ENCODE measurements at places on chromosomes 7 and 10.
A peak's percentile ranks its signal among the peaks of the same experiment; 100 is the strongest.

DNA sequence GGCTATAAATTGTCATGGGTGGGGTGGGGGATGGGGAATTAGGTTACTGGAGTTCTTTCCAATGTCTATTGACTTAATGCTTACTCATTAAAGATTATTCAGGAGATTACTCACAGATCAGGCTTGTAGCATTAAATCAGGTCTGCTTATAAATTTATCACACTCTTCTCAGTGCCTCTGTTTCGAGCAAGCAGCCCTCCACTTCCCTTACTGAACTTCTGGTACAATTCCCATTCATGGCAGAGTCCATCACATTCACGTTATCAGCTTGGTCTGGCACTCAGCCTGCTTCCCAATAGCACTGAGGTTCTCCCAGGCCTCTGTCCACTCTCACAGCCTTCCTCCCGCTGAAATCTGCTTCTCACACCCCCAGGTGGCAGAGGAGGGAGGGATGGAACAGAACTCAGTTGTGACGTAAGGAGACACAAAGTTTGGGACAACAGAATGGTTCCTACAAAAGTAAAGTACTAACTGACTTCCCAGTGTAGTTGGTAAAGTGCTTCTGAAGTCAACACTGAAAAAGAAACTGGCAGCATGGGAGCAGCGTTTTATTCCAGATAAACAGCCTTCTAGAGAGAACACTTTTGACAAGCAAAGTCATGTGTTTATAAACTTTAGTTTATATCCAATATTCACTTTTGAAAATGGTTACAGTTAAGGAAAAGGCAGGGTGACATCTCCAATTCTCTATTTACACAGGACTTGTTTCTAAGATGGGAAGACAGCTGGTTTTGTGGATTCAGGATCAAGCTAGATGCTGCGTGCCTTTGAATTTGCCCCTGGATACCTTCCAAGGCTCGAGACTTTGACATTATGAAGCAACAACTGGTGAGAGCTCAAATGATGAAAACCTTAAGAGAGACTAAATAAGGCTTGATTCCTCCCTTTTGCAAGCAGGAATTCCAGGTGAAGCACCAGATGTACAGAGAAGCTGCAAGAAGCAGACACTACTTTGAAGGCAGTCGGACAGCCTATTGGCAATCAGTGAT is 81.4 kb downstream of the ATXN7L1 start:
- DNase-seq = no peak

DNA sequence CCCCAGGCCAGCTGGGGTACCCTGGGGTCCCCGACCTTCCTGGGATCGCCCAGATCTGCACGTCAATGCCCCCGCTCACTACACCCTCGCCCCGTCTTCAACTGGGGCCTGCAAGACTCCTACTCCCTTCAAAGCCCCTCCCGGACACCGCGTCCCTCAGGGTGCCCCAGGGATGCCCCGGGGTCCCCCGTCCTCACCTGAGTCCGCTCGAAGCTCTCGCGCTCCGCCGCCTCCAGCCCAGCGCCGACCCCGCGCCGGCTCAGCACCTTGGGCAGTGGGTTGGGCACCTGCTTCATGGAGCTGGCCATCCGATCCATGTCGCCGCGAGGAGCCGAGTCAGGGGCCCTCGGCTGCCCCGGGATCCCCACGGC is at the start of gene HIP1:
TSS of gene HIP1 (minus strand) at position 338 of the 371 bp plus-strand sequence. CDS start at position 317, 21 bp downstream.
- no peak for DNase-seq

DNA sequence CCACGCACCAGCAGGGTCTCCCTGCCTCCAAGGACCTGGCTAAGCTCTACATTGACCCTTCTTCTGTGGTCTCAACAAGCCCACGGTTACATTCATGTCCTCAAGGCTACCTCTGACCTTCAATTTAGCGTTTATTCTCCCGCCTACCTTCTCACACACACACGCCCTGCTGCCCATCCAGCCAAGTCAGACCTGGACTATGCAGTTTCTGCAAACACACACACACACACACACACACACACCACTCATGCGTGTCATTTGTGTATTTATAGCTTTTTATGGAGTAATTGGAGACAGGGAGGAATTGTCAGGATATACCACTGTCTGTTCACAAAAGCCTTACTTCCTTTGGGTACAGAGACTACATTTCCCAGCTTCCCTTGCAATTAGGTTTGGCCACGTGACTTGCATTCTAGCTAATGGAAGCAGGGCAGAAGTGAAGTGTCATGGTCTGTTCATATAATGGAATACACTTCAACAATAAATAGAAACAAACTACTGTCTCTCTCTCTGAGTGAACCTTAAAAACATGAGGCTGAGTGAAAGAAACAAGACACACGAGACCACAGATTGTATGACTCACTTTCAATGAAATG is 53.8 kb upstream of the CPXM2 start:
- DNase-seq = no peak

GRCh38 chr10:107689323-107689722 is 524.8 kb upstream of the SORCS1 start:
- no peak for DNase-seq

DNA sequence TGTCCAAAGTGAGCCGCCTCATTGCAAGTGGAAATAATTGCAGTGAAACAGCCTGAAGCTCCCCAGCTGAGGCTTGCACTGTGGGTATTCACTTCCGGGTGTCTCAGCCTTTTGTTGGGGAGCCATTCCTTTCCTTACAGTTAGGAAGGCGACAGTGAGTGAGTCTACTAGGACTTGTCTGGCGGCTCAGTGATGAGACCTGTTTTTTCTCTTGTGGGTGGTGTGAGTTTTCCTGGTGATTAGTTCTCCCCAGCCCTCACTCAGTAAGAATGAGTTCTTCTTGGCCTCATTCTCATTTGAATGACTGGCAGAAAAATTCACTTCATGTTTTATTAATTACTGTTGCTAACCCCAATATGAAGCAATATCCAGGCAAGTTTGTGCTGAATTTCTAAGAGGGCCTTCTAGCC is 2.6 kb downstream of the PGAM1 start:
- no peak for DNase-seq

DNA sequence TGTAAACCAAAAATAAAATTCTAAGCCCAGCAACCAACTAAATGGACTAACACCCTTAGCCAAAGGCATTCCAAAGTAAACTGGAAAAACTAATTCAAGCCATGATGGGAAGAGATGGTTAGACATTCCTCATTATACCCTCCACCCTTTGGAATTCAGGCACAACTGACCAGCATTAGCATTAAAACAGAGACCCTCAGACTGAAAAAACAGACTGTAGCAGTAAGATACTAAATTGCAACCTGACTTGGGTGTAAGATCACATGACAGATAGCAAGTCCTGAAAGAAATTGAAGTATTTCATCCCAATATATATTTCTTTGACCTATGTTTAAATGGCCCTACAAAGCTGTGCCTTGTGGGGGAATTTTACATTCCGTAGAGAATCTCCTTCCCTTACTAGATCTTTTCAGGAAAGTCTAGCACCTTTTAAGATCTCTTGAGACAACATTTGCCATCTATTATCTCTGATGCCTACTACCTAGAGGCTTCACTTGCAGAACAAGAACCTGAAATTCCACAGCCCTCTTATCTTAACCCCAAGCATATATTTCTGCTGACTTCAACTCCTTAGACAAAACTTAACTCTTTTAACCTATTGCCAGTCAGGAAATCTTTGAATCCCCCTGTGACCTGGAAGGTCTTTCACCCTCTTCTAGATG is 750.2 kb upstream of the IGFBP3 start:
- no peak for DNase-seq

GRCh38 chr10:125082881-125083575 is 77.3 kb downstream of the CTBP2 start:
- DNase-seq = no peak

DNA sequence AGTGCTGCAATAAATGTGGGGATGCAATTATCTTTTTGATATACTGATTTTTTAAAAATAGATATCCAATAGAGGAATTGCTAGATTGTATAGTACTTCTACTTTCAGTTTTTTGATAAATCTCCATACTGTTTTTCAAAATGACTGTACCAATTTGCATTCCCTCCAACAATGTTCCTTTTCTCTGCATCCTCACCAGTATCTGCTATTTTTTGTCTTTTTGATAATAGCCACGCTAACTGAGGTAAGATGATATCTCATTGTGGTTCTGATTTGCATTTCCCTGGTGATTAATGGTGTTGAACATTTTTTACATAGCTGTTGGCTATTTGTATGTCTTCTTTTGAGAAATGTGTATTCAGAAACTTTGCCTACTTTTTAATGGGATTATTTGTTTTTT is 217.7 kb upstream of the MTPN start:
- DNase-seq = no peak

DNA sequence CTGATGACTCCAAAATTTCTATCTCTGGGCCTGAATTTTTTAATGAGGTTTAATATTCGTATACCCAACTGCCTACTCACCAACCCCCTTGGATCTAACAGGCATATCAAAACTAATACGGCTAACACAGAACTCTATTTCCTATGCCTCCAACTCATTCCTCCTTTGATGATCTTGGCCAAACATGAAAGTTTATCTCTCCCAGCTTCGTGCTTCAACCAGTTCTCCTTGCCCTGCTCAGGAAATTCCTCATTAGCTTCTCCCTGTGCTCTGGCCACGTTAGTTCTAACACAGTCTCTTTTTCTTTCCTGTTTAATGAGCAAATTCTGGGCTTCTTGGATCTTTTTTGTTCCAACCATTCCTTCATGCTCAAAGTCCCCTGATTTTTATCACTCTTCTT is 138.9 kb upstream of the PTN start:
- DNase-seq = no peak

- no peak for DNase-seq
Measured at GRCh38 chr7:121833991-121834390, 39.0 kb upstream of the PTPRZ1 start.

GRCh38 chr10:35119378-35119777 is 7.3 kb upstream of the CREM start:
- DNase-seq = no peak

GRCh38 chr7:47254081-47254977 is 327.6 kb downstream of the TNS3 start:
- peak; percentile 28 for DNase-seq

GRCh38 chr7:41306486-41306885 is 396.4 kb downstream of the INHBA start:
- DNase-seq = no peak

DNA sequence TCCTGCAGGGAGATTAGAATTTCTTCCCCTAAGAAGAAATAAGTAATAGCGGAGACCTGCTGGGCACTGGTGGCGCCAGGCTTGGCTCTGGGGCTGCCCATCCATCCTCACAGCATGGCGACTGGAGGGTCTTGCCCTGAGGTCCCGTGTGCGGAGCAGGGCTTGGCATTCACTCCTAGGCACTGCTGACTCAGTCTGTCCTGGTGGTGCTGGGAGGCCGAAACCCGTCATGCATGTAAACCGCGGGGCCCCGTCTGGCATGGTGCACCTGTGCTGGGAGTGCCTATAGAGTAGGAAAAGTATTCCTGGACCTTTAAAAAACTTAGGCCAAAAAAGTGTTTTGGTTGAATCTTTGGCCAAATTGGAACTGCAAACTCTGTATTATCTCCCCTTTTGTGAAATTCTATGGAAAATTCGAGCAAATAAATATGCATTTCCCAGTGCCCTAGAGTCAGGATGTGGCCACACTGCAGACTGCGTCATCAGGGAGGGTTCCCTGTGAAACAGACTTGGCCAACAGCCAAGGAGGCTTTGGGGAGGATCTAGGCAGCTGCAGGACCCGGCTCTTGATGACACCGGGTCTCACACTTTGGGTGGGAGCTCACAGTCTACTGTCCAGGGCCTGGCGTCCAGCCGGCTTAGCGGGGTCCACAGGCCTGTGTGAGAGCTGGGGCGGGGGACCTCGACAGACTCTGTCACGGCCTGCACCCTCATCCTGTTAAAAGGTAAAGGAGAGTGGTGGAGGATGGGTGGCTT is 122.3 kb downstream of the VIPR2 start:
- DNase-seq = no peak

DNA sequence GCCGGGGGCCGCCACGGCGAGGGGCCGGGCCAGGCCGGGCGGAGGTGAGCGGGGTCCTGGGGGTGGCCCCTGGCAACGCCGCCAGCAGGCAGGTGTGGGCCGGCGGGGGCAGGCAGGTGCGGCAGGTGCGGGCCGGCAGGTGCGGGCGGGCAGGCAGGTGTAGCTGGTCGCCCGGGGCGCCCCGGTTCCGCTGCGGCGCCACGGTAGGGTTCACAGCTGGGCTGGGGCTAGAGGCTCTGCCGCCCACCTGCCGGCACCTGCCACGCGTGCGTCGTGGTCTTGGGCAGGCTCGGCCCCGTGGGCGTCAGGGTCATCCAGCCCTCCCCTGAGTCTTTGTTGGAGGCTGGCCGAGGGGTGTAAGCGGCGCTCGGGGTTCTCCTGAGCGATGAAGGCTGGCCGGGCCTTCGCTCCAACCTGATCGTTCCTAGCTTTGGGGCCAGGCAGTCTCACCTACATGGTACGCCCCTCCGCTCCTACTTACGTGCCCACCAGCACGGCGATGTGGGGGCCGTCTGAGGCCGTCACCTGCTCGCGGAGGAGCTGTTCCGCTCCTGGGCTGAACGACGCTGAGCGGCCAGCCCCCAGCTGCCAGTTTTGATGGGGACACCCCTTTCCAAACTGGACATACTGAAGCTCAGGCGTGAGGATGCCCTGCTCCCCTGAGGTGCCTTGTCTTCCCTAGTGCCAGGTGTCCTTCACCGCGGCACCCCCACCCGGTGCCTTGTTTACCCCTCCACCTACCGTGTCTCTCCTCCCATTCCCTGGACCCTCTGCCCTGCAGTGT is 493 bp downstream of the ZMIZ2 start:
- no peak for DNase-seq

DNA sequence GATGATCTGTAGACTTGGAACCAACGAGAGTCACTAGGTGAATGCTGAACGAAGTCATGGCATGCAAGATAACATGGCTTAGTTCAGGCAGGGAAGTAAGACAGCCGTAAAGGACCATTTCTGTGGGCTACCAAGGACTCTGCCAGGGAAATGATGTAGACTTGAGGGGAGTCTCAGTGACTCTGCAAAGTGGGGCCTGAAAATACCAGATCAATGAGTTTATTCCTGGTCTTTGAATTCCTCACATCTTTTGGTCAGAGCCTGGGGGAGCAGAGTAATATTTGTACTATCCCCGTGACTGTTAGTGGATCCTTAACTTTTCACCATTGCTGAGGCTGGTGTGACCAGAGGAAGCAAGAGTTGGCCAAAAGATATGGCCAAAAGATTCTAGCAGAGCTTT is 60.7 kb upstream of the INHBA start:
- DNase-seq = no peak

DNA sequence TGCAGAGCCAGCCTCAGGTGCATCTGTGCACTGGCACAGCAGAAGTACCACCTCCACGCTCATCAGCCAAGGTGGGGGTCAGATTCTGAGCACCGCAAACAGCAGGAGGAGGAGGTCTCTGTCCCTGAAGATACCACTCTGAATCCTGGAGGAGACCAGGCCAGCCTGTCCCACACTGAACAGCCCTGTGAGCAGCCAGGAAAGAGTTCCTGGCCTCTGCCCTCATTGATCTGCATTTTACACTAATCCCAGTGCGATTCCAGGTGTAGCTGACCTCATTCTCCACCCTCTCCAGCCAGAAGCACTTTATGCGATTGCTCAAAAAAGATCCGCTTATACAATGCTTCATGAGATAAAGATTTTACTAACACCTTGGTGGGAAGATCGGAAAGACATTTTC is 99.1 kb upstream of the CACUL1 start:
- no peak for DNase-seq

DNA sequence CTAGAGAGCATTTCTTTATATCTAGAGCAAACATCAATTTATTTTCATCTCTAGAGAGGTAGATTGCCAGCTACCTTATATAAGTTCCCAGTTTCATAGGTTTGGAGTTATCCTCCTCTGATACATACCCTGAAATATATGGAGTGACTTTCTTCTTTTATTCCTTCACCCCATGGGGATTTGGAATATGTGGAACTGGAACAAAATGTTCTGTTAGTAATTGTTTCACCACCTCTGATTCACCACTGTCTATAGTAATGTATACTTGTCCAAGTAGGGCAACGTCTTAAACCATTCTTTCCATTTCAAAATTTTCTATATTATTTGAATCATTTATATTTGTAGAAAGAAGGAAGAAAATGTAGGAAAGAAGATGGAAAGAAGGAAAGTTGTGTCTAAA is 511.2 kb upstream of the KCND2 start:
- DNase-seq = no peak
